ENCODE measurements at places on chromosomes 6 and 20. TPM values are rescaled to one million over a fixed set of nuclear protein-coding genes. Genes with fewer than 3 reads are reported as not detected.

The LTB gene
- total RNA-seq, result 19.3 TPM

DNA sequence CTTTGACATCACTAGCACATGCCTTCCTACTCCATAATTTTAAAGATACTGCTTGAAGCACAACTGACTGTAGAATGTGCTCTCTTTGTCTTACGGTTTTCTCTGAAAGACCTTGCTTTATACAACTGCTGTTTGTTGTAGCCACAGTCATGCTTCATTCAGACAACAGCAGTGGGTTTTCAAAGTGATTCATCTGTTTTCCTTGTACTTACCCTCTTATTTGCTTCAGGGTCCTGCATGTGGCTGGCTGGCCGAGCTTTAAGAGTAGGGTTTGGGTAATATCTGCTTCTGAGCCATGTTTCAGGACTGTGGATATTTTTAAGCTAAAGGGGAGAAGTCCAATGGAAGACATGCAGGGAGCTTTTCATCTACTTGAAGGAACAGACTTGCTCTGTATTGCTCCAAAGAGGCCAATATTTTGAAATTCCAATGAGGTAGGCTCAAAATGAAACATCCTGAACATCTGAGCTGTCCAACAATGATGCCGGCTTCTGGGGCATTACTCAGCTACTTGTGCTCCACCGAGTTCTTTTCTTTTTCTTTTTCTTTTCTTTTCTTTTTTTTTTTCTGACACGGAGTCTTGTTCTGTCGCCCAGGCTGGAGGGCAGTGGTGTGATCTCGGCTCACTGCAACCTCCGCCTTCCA is 160.2 kb upstream of the SGK1 start:
- no peak for DNase-seq

- DNase-seq, result no peak
These were observed 34.3 kb downstream of the SDHAF4 start for GRCh38 chr6:70601014-70601413.

- DNase-seq, result no peak
These were observed 31.7 kb downstream of the FOXC1 start for GRCh38 chr6:1641343-1641885.

DNA sequence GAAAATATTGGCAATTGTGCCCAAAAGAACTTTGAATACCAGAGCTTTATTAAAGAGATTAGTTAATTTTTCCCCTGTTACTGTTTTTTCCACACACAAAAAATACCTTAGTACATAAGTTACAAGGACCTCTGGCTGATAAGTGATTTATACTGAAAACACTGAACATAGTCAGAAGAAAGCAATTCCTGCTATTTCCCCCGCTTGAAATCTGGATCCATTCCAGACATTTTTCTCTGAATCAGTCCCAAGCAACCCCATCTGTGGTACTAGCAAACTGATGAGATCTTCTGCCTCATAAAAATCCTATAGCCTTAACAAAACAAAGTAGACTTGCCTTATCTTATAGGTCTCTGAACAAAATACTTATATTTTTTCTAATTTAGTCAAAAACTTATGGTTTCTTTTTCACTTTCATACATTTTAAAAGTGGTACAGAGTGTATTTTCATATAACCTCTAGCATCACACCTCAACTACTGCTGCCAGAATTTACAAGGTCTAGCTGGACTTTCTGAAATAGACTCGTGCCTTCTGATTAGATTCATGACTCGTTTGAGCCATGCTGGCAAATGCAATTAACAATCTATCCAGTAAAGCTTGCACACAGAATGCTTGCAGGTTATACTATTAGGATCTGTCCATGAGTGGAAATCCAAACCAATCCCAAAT is 111.9 kb downstream of the TBX18 start:
- peak; percentile 61 for DNase-seq

GRCh38 chr6:156164701-156165452 is 612.3 kb upstream of the ARID1B start:
- DNase-seq, result no peak

DNA sequence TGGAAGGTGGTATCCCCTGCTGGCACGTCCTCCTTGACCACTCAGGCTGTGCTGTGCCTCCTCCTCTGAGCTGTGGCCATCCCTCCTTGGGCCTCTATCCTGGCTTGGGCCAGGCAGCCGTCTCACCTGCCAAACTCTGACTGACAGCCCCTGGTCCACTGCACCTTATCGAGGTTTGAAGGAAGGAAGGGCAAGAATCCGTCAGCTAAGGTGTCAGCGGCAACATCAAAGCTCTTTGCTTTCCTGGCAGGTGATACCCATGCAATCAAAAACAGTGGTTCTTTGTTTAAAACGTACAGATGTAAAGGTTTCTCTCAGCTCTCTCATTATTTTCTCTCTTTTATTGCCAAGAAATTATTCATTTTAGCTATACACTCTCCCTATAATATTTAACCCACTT is 203.9 kb downstream of the TBXT start:
- no peak for DNase-seq

GRCh38 chr6:17211101-17211500 is 70.1 kb upstream of the RBM24 start:
- DNase-seq, result no peak

The PRIM2 gene
- 16.2 TPM for total RNA-seq

DNA sequence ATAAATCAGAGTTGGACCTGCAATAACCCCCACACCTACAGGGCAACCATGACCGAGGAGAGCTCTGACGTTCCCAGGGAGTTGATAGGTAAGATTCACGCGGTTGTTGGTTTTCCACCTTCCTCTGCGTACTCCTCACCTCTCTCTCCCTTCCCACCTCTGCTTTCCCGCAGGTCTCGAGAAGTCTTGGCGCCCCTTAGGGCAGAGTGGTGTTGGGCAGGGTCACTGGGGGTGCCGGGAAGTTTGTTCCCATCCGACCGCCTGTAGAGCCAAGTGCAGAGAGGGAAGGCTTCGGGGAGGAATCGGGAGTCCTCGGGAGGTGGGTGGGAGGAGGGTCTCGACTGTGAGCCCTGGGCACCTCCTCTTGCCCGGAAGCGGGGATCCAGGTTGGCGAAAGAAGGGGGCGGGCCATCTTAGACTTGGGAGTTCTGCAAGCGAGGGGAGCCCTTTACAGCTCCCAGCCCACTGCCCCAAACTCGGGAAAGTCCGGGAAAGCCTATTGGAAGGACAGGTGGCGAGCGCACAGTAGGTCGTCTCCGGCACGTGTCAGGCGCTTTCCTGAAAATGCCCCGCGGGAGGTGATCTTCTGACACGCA is 672 bp downstream of the CARMIL1 start:
- DNase-seq, result no peak

The MDFI gene
- total RNA-seq, result 99.6 TPM

DNA sequence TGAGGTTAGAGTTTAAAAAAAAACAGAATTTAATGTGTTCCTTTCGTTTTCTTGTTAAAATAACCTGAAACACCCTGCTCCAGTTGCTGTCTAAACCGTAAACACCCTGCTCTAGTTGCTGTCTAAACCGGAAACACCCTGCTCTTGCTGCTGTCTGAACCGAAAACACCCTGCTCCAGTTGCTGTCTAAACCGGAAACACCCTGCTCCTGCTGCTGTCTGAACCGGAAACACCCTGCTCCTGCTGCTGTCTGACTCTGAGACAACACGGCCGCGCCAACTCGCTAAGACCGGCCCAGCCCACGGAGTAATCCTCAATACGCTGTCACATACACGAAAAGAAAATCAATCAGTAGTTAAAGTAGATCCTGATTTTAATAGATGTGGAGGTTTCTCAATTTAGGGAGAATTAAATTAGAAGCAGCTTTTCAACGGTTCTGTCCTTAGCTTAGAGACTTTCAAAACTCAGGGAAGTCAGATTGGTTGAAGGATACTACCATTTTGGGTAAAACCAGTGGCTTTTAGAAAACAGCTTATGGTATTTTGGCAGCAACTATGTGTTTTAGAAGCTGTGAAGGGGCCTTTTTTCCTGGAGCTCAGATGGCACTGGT is 98.3 kb downstream of the RAMACL start:
- no peak for DNase-seq

The ULBP2 gene
- total RNA-seq, result 6.1 TPM

The BNIP5 gene
- 0.07 TPM for total RNA-seq

The GABRR1 gene
- total RNA-seq, result not detected

GRCh38 chr20:35296101-35296554 is 3.9 kb upstream of the FAM83C start:
- DNase-seq, result no peak

The RIPK1 gene
- total RNA-seq, result 20.5 TPM

DNA sequence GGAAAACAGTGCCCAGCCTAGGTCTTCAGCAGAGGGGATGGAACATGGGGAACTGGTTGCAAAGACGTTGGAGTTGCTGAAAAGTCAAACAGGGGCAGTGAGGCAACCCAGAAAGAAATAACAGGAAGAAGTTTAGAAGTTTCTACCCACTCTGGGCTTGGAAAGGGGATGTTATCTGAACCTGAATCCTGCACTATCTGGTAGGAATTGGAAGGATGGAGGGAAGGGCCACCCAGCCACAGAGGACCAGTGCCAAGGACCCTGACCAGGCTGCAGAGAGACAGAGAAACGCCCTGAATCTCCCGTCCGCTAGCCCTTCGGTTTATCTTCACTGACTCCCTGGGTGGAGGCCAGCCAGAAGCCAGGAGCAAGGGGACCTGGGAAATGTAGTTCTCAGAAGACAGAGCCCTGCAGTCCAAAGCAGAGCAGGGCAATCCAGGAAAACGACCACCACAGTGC is 217.3 kb upstream of the RREB1 start:
- DNase-seq, result no peak

DNA sequence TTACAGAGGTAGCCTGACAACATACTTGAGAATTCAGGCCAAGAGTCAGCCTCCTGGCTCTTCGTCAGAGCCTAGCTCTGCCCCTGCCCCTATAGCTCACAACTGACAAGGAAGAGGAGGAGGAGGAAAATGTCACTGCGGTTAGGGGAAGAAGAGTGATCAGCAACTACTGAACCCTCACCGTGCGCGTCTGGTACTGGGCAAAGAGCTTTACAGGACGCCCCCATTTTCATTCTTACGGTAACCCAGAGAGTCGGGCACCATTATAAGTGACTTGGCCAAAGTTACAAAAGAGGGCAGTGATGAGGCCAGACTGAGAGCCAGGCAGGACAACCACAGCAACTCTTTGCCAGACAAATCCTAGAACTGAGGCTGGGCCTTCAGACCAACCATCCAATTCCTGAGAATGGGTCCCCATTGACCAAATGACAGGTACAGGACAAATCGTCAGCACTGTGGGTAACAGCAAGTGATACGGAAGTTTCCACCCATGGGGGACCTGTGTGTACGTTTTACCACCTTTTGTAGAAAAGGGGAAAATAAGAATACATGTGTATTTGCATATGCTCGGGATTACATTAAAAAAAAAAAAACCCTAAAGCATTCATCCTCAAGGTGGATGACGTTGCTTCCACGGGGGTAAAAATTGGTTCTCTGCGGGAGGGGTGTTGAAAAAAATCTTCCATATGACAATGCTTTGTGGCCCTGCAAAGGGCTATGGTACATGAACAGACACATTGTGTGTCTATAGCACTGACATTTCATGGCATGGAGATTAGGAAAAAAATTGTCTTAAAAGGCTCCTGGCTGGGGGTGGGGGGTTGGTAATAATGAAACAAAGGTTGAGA is 118.0 kb downstream of the NFATC2 start:
- DNase-seq, result no peak

- no peak for DNase-seq
These were observed 764 bp downstream of the DNTTIP1 start for GRCh38 chr20:45792317-45793118.

GRCh38 chr6:149560736-149561135 is 5.4 kb upstream of the GINM1 start:
- DNase-seq, result no peak

DNA sequence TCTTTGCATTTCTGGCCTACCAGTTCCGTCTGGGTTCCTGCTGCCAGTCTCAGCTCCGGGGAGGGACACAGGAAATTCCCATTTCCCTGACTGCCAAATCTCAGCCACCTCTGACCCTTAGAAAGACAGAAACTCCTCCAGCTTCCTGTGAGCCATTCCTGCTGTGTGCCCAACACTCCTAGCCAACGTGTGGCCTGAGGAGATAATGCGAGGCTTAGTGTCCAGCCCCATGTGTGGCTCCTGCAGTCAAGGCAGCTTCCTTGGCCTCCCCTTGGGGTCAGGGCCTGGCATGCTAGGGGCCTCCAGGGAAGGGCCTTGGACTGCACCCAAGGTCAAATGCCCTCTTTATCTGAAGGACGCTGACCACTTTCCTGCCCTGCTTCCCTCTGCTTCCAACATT is 45.1 kb downstream of the MAFB start:
- no peak for DNase-seq

GRCh38 chr20:17859616-17860232 is 108.9 kb downstream of the SNX5 start:
- DNase-seq, result no peak

The PTPRA gene
- total RNA-seq, result 48.6 TPM

DNA sequence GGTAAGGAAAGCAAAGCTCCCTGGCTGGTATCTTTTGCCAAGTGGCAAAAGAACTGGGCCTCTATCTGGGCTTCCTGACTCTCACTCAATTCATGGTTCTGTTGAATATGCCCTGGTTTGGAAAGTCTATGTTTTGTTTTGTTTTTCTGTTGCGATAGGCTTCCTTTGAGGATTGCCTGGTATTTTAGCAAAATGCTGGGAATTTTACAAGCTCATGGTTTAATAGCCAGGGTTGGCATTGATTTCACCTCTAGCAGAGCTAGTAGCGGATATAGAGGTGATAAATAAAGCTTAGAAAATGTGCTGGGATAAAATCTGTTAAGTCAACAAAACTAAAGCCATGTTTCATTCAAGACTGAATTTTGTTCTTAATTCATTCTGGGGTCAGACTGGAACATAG is 109.9 kb downstream of the RNF144B start:
- no peak for DNase-seq

The PRL gene
- total RNA-seq, result not detected

- DNase-seq, result no peak
These were observed 19.7 kb downstream of the PBOV1 start for GRCh38 chr6:138198430-138199091.

The GTSF1L gene
- total RNA-seq, result not detected

The PFDN6 gene
- 51.4 TPM for total RNA-seq

- no peak for DNase-seq
These were observed 35.9 kb upstream of the MYB start for GRCh38 chr6:135145063-135145800.

- DNase-seq, result no peak
These were observed 866.7 kb upstream of the GJE1 start for GRCh38 chr6:141265756-141266623.

GRCh38 chr6:21589352-21590345 is 3.9 kb upstream of the SOX4 start:
- DNase-seq, result no peak

- no peak for DNase-seq
These were observed 98.8 kb downstream of the RTN4IP1 start for GRCh38 chr6:106530502-106530901.

- DNase-seq, result no peak
These were observed 205.6 kb downstream of the UST start for GRCh38 chr6:148952147-148953035.

The NDRG3 gene
- total RNA-seq, result 20.2 TPM

- no peak for DNase-seq
These were observed 52.5 kb downstream of the ALDH5A1 start for GRCh38 chr6:24547243-24547642.

- no peak for DNase-seq
These were observed 277.0 kb downstream of the PREX1 start for GRCh38 chr20:48550814-48551213.

- DNase-seq, result no peak
These were observed 1.1 kb upstream of the LSM14B start for GRCh38 chr20:62120990-62121775.

- no peak for DNase-seq
These were observed 800 bp downstream of the RWDD2A start for GRCh38 chr6:83193747-83194566.

- DNase-seq, result no peak
These were observed 334.0 kb downstream of the THBS2 start for GRCh38 chr6:168919470-168920179.

The SEL1L2 gene
- not detected for total RNA-seq

- no peak for DNase-seq
These were observed 30.7 kb upstream of the NT5E start for GRCh38 chr6:85419046-85419759.

The NTSR1 gene
- total RNA-seq, result 0.14 TPM

Data from kidney epithelial cell (primary cell).